ENCODE measurements at places on chromosomes 5 and 9.

GRCh38 chr9:130008538-130008937, 34.5 kb downstream of the FNBP1 start:
- no peak for DNase-seq

- DNase-seq, result no peak
Observed at GRCh38 chr5:7010591-7010990, 297.4 kb downstream of the TENT4A start.

DNA sequence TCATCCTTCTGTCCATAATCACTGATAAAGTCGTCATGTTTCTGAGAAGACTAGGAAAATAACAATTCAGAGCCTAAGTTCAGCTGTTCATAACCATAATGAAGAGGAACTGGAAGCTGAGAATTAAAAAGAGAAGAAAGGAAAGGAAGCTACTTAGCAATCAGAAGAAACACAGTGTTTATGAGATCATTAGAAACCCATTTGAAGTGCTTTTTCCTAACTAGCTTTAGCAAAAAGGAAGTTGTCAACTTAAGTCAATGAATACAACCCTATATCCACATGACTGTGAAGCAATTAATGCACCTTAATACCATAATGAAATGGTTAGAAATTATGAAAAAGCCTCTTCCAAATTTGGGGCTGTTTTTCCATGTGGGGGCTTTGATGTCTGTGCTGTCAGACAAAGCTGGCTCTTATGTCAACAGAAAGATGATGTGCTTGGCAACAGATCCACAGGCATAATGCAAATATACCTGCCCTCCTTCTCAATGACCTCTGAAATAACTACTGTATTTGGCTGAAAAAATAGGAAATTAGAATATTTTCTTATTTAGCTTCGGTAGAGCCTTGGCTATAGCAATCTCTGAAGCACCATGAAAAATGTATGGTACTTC, 463.5 kb downstream of the RASEF start:
- no peak for DNase-seq

GRCh38 chr9:117678871-117679270, 25.3 kb upstream of the TLR4 start:
- no peak for DNase-seq

GRCh38 chr9:19759066-19759465, 29.8 kb downstream of the SLC24A2 start:
- no peak for DNase-seq

- DNase-seq, result no peak
Observed at GRCh38 chr5:129079496-129079895, 15.1 kb upstream of the ISOC1 start.

GRCh38 chr9:137722481-137722880, 103.7 kb downstream of the EHMT1 start:
- DNase-seq, result no peak

DNA sequence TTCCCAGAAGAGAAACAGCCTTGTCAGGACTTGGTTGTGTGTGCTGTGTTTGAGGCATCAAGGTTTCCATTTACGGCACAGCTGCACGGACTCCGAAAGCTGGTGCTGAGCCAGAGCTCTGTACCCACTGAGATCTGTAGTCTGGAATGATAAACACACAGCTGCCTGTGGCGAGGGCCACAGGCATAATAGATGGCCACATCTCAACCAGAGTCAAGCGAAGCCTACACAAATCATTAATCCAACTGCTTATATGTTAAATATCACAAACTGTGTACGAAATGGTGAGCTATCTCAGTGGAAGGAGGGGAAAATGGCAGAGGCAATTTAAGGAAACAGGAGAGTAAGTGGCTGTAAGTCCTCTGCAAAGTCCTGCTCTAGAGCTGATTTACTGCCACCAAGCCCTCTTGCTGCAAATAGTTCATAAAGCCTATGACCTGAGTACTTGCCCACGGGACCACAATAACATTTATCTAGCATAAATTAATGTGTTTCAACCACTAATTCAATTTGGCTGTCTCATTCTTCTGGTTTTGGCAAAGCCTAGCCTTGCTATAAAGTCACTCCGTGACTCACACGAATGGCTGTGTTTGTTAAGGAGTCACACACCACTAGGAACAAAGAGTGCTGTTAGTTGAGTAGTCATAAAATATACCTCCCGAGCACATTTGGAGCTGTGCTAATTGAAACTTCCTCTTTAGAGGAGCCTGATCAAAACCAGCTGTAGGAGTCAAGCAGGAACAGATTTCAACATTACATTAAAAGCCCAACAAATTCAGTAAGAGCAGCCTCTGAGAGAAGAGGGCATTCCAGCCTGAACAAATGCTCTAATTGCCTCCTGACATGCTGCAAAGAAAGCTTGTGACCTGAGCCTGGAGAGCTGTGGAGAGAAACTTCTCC, 738.6 kb upstream of the ZNF608 start:
- no peak for DNase-seq

GRCh38 chr5:151078490-151079262, 2.2 kb downstream of the TNIP1 start:
- DNase-seq, result peak; percentile 79

- no peak for DNase-seq
Observed at GRCh38 chr5:73339051-73339575, 109.5 kb downstream of the FOXD1 start.

- DNase-seq, result no peak
Observed at GRCh38 chr5:176822793-176823481, 12.6 kb downstream of the UNC5A start.

DNA sequence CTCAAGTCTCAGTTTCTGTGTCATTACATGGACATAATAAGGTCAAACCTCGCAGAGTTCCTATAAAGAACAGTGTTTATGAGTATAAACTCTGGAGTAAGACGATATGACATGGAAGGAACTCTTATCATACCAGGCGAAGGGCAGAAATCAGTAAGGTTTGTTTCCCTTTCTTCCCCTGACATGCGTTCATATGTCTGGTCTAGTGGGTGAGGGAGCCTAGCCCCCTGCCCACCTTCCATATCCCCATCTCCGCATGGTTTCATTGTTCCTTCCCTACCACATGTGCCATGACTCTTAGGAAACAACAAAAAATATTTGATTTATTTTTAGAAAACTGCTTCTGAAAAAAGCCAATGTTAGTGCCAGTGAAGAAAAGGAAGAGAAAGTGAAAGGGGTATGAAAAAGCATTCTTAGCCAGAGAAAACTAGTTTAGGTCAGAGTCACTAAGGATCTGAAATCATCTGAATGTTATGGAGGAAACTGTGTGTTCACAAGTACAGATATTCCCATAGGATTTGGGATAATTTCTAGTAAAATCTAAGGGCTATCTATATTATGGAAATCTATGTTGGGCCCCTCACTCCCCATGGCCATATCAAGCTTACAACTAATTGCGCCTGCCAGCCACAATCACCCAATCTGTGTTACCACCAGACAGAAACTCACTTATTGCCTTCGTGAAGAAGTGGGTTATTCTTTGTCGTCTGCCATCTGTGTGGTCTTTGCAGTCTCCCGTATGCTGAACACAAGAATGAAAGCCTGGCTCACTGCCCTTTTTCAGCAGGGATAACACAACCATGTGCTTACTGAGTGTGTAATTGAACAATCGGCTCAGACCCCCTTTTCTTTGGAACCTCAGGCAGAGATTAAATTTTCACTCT, 19.9 kb upstream of the HMHB1 start:
- no peak for DNase-seq

DNA sequence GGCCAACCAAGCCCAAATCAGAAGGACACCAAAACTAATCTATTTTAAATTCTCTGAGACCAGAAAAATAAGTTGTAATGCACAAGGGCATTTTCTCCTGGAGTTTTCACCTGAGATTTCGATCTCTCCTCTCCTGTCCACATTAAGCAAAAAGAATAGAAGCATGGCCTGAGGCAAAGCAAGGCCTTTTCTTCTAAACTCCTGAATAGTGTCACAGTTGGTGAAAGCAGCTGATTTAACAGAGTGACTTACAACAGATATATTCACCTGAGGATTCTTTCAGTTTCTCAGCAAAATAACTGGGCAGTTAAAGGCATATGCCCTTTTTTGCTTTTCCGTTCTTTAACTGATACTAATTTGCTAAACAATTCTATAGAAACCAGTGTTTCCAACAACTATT, 547.7 kb downstream of the EFNA5 start:
- no peak for DNase-seq

DNA sequence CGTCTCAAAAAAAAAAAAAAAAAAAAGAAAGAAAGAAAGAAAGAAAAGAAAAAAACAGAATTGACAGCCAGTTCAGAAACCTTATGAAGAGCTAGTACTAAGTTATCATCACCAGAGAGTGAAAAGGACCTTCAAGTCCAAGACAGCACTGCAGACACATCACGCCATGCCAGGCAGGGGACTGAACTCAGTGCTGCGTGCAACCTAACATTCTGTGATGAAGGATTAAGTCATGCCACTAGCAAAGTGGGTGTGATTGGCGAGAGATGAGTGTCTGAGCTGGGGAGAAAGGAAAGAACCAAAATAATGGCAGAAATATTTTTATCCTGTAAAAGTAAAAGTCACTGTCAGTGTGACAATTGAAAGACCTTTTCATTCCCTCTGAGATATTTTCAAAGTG, 54.7 kb downstream of the MAP1B start:
- no peak for DNase-seq

DNA sequence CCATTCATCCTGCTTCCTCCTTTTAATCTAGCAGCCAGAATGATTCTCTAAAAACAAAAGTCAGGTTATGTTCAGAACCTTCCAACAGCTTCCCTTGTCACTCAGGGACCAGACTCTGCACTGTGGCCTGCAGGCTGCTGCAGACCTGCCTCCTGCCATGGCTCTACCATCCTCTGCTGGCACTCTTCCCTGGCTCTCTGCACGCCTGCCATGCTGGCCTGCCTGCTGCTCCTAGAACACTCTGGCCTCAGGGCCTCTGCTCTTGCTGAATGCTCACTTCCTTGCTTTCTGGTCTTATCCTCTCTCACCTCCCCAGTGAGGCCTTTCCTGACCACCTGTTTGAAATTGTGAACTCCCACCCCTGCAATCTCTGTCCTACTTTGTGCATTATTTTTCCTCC, 149.4 kb downstream of the CD180 start:
- peak; percentile 60 for DNase-seq

GRCh38 chr5:98296426-98296825, 477.0 kb upstream of the RGMB start:
- DNase-seq, result no peak

- no peak for DNase-seq
Observed at GRCh38 chr5:89343666-89344065, 460.7 kb upstream of the MEF2C start.

- peak; percentile 92 for DNase-seq
Observed at GRCh38 chr5:132829742-132830435, 558 bp downstream of the SHROOM1 start.

DNA sequence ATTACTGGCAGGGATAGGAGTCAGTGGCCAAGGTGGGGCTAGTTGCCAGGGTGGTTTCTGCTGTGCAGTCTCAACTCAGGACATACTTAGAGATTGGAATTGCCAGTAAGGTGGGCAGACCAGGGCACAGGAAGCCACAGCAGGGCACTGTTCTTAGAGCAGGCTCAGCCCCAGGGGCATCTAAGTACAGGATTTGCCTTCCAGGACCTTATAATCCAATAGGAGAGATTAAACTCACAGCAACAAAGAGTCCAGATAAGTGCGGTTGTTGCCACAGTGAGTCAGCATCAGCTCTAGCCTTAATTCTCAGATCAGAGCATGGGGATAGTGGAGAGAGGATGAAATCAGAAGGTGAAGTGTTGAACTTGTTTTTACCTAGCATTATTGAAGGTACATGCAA, 265.8 kb upstream of the TRPC7 start:
- no peak for DNase-seq

- peak; percentile 45 for DNase-seq
Observed at GRCh38 chr5:172093965-172094364, 87.5 kb upstream of the FBXW11 start.

GRCh38 chr9:29043072-29043471, 1469.8 kb upstream of the C9orf72 start:
- DNase-seq, result no peak

- no peak for DNase-seq
Observed at GRCh38 chr9:93976081-93976480, 20.9 kb upstream of the BARX1 start.

DNA sequence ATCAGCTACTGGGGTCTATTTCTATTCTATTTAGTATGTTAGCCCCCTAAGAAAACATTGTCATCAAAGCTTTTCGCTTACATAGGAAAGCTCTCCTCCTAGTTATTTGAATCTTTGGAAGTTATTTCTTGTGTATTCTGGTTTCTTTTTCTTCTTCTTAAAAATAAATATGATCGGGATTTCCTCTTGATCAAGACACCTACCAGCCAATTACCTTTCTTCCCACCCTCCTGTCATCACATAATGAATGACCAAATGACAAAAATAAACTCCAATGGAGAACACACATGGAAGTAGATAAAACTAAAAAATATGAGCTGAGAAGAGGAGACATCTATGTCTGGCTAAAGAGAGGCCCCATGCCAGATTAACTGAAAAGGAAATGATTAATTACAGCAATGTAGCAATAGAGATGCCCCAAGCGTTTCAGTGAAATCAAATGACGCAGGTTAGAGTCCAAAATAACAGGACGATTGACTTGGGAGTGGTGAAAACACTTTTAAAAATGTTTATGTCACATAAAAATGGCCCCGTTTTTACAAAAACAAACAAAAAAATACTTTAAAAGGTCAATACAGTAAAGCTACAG, 59.5 kb upstream of the PCSK1 start:
- no peak for DNase-seq

DNA sequence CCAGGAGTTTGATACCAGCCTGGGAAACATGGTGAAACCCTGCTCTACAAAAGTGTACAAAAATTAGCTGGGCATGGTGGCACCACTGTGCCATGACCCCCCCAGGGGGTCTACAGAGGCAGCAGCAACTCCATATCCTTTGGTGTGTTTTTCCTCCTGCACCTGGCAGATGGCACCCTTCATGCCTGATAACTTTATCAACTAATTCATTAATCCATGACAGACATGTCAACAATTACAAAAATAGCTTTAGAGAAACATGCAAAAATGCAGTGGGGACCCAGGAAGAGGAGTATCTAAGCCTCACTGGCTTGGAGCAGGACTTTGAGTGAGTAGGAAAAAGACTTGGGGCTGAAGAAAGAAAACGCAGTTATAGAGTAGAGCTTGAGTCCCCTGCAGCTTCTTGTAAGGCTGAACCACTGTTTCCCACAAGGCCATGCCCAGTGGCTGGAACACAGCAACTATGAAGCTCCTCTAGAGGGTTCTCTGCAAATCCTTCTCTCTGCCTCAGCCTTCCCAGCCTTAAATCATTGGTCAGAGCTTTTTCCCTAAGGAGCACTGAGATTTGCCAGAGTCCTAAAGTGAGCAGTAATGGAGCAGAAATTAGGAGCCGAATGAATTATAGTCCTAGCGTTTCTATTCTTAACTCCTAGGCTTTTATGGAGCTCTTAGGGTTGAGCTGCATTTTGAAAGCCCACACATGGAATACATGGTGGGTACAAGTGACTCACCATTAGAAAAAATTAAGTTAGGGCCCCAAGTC, 25.5 kb upstream of the B4GALT1 start:
- DNase-seq, result no peak

- DNase-seq, result no peak
Observed at GRCh38 chr9:120366644-120367019, 213.3 kb downstream of the CDK5RAP2 start.

DNA sequence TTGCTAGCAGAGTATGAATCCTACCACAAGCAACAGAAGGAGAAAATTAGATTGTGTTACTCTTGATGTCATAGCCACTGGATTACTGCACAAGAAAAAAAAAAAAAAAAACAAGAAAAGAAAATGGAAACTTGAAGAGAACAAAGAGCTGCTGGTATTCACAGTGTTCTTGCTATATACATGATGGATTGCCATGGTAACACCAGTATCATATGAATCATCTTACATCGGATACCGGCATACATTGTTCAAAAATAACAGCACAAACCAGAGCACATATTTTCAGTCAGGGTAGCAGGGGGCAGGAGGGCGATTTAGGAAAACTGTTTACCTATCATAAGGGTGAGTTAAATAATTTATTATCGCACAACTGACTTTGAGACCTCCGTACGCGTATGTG, 472.9 kb downstream of the PDE4D start:
- no peak for DNase-seq

Data from Peyer's patch (tissue), 4 donors.